ENCODE measurements at places on chromosomes 1 and 21. TPM values are rescaled to one million over a fixed set of nuclear protein-coding genes. Genes with fewer than 3 reads are reported as not detected.

- DNase-seq: no peak
Observed at GRCh38 chr1:107673006-107673405, 292.0 kb downstream of the VAV3 start.

GRCh38 chr1:225360119-225360518 is 67.7 kb downstream of the LBR start:
- DNase-seq: no peak

DNA sequence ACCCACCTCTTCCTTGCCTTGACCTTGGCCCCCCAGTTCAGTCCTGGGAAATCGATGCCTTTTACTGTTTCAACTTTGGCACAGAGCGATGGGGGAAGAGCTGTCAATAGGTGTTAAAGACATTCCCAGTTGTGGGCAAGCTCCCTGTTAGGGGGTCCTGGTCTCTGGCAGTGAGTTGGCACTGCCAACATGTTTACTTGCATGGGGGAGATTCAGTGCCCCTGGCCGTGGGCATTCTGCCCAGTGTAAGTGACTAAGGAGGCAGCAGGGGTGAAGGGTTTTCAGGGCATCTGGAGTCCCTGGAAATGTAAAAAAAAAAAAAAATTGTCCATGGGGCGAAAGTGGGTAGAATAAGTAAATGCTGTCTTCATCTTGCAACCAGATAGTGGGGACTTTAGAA is 407.0 kb downstream of the PTPRU start:
- DNase-seq: no peak

GRCh38 chr1:24506691-24507381 is 4.2 kb downstream of the RCAN3 start:
- DNase-seq: no peak

DNA sequence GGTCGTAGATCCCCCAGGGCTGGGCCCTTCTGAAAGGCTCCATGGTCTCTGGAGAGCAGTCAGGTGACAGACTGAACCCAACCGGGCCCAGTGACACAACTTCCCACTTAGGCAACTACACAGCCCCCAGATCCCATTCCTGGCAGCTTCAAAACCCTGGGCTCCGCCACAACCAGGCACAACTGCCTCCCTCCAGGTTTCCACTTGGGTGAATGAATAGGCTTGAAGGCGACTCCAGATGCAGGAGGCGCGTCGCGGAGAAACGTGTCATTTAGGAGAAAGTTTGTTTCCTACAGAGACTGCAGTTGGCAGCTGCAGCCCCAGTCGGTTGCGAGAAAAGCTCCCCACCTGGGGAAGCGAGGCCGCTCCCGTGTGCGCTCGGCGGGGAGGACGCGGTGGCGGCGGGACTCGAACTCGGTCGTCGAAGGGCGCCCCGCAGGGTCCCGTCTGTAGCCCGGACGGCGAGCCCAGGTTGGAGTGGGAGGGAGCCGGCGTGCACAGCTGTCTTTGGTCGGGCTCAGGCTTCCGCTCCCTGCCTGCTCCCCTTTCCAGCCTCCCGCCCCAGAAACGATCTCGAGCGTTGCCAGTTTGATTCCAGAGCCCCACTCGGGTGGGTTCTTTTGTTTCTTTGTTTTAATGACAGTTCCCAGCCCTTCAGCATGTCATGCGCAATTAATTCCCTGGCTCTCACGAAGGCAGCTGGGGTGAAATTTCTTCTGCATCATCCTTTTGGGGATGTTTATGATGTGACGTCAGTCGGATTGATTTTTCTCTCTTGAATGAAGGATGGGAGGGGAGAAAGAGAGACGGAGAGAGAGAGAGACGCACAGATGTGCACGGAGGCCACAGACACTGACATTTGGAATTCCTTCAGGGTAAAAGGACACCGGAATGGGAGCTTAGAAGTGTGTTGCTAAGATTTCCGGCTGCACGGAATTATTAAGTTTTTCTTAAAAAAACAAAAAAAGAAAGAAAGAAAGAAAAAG is 862 bp upstream of the SGIP1 start:
- DNase-seq: peak; percentile 35

DNA sequence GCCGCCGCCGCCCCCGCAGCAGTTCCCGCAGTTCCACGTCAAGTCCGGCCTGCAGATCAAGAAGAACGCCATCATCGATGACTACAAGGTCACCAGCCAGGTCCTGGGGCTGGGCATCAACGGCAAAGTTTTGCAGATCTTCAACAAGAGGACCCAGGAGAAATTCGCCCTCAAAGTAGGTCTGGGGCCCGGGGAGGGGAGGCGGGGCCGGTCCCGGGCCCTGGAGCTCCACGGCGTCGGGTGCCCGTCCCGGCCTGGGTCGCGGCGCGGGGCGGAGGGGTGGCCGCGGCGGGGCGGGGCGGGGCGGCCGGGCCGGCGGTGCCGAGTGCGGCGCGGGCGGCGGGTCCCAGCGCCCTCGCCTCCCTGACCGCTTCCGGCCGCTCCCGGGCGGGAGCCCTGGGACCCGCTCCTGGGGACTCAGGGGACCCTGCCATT is 646 bp downstream of the MAPKAPK2 start:
- no peak for DNase-seq

DNA sequence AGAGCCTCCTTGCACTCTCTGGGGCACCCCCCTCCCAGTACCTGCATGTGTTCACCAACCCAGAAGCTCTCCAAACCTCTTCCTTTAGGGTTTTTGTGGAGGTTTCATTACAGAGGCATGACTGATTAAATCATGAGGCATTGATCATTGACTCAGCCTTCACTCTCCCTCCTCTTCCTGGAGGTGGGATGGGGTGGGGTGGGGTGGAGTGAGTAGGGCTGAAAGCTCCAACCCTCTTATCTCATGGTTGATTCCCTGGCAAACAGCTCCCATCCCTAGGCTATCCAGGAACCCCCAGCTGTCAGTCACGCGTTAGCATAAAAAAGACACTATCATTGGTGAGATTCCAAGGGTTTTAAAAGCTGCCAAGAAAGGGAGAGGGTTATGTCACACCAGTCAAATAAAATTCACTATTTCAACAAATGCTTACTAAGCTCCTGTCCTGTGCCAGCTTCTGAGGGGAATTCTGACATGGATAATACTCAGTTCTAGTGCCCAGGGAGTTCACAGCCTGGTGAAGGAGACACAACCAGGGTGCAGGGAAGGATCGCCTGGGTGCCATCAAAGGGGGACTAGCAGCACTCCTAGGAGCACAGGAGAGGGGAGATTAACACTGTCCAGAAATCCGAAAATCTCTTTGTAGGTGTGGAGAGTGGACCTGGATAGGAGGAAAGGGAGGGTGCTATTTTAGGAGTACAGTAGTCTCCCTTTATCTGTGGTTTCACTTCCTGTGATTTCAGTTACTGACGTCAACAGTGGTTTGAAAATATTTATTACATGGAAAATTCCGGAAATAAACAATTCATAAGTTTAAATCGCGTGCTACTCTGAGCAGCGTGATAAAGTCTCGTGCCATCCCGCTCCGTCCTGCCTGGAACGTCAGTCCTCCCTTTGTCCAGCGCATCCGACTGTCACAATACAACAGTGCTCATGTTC is 6.8 kb upstream of the IL24 start:
- peak; percentile 20 for DNase-seq

- no peak for DNase-seq
Observed at GRCh38 chr1:59072583-59072947, 224.3 kb upstream of the FGGY start.

GRCh38 chr1:185846672-185847444 is 112.7 kb downstream of the HMCN1 start:
- no peak for DNase-seq

DNA sequence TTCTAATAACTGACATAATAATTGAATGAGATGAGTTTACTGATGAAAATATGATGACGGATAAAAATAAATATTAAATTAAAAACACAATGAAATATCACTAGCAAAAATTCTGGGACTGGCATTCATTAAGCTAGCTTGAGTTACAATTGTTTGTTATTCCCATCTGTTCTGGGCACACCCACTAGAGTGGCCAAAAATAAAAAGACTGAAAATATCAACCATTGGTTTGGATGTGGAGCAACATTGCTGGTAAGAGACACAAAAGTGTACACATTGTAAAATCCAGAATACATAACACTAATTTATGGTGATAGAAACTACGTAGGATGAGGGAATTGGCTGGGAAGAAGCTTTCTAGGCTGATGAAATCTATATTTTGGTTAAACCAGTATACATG is 9.6 kb upstream of the NEK7 start:
- DNase-seq: no peak

GRCh38 chr1:208551633-208552320 is 307.6 kb upstream of the PLXNA2 start:
- DNase-seq: no peak

GRCh38 chr21:25834381-25834780 is 99.6 kb downstream of the GABPA start:
- no peak for DNase-seq

- DNase-seq: peak; percentile 35
Observed at GRCh38 chr1:220457957-220458609, 69.9 kb upstream of the MARK1 start.

DNA sequence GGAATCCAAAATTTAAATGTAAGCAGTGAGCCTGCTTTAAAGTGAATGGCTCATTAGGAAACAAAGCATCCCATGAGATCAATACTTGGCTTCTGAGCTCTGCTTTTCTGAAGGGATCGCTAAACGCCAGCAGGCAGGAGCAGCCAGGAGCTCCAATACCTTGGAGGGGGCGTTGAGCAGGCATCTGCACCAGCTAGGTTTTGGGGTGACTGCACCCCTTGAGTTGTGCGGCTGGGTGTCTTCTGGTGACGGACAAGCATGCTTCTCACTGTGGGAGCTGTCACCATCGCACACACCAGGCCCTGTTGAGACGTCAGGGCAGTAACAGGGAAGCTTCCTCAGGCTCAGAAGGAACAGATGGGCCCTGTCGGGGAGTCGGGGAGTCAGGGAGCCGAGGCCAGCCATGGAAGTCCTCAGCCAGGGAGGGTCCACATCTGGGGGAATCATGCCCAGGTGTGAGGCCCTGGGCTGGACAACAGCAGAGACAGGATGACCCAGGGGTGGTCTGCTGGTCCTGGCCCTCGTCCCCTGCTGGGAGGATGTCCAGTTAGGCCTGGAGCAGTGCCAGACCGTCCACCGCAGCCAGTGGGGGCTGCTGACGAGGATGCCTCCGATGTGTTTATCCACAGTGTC is 57.9 kb upstream of the ADARB1 start:
- no peak for DNase-seq

GRCh38 chr1:109775398-109775797 is 11.7 kb upstream of the EPS8L3 start:
- no peak for DNase-seq

- DNase-seq: peak; percentile 49
Observed at GRCh38 chr1:220028346-220028895, 17.9 kb downstream of the EPRS1 start.

RORC gene
- polyA plus RNA-seq: 8.7 TPM

PAPPA2 gene
- polyA plus RNA-seq: 1.4 TPM

C1orf94 gene
- polyA plus RNA-seq: not detected

TMEM269 gene
- 0.10 TPM for polyA plus RNA-seq

ADAMTSL4 gene
- polyA plus RNA-seq: 15.9 TPM

MROH7 gene
- 25.1 TPM for polyA plus RNA-seq

SEC16B gene
- 23.7 TPM for polyA plus RNA-seq
